ENCODE measurements at places on chromosomes 6 and 20.
A peak's percentile ranks its signal among the peaks of the same experiment; 100 is the strongest.

DNA sequence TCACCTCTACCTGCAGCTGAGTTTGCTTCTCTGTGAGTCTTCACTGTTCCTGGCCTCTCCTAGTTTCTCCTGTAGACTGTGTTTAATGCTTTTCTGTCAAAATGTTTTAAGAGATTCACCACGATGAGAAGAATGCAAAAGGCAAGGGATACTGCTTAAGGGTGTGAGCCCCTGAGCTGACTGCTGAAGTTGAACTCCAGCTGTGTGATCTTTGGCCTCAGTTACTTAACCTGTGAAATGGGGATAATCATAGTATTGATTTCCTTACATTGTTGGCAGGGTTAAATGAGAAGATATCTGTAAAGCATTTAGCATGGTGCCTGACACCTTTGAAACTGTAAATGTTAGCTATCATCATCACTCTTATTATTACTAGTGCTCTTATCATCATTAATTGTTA lies 230.2 kb upstream of the MYLIP start:
- no peak for DNase-seq

- no peak for DNase-seq
Observed at GRCh38 chr6:153956808-153957207, 82.2 kb upstream of the OPRM1 start.

- DNase-seq: no peak
Observed at GRCh38 chr20:10720565-10720964, 46.8 kb upstream of the JAG1 start.

- peak; percentile 9 for DNase-seq
Observed at GRCh38 chr6:143449714-143450452, 612 bp downstream of the ADAT2 start.

GRCh38 chr6:117444600-117444999 lies 18.9 kb upstream of the ROS1 start:
- DNase-seq: no peak

DNA sequence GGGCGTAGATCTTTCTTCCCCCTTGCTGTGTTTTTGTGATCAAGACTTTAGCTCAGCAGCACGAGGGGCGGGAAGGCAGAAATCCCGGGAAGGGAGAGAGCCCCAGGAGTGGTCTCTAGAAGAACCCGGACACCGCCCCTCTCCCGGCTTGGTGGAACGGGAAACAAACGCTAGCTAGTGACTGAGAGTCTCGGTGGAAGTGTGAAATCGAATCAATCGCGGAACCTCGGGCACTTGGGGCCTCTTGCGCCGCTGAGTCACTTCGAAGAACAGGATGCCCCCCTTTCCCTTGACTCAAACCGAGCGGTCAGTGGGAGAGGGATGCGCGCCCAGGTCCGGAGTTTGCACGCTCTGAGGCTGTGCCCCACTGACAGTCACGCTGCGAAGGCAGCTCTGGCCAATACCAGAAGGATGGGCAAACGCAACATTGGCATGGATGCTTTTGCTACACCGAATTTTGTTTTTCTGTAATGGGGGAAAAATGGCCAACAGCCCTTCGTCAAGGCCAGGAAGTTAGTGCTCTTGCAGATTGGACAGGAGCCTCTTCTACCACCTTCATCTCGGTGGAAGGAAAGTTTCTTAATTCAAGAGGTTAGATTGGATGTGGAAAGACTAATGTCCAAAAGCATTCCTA lies 1.6 kb upstream of the OLIG3 start:
- no peak for DNase-seq

DNA sequence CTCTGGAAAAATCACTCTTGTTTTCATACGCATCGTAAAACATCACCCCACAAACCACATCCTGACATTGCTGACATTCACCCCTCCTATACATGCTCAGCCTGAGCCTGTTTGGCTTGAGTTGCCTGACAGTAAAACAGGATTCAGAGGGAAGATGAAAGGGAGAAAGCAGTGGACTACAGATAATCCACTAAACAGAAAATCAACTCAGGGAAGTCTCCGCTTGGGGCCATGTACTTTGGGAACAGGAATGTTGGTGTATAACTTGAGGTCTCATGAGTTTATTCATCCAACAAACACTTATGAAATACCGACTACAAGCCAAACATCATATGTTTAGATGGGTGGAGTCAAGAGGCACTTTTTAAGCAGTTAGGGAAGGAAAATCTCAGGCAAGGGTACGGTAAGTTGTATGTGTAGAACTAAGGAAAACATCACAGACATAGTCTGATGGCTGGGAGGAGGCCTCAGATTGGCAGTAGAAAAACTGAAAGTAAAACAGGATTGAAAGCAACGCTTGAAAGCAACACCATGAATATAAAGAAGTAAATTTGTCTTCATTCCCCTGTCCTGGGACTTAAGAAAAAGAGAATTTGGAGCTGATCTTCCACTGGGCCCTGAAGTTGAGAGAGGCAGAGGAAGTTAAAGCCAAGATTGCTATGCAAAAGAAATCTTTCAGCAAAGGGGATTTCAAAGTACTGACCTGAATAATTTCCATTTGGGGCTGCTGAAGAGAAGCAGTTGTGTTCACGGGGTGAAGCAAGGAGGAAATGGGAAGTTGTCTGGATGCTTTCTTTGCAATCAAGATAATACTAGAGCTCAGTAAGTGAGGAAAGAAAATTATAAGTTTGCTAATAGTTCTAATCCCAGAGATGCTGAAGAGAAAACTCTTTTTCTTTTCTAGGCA lies 28.8 kb downstream of the PDE7B start:
- DNase-seq: peak; percentile 33

DNA sequence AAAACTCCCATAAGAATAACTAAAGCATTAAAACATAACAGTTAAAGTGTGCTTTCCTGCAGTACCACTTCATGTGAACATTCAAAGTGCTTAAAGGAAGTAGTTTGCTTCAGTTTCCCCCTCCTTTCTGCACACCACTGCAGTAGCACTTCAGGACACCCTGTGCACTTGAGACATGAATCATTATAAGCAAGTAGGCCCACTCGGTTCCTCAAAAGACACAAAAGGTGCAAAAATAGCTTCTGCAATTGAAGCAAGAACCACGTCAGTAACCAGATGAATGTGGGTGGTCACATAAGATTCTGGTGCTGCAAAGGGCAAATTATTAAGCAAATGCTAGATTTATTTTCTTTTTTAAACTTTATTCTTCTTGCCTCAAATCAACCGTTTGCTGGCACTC lies 160.6 kb downstream of the HIVEP2 start:
- DNase-seq: no peak

GRCh38 chr6:155223646-155224451 lies 40.0 kb upstream of the CLDN20 start:
- DNase-seq: peak; percentile 7

GRCh38 chr20:10329387-10330005 lies 104.5 kb downstream of the MKKS start:
- DNase-seq: no peak

DNA sequence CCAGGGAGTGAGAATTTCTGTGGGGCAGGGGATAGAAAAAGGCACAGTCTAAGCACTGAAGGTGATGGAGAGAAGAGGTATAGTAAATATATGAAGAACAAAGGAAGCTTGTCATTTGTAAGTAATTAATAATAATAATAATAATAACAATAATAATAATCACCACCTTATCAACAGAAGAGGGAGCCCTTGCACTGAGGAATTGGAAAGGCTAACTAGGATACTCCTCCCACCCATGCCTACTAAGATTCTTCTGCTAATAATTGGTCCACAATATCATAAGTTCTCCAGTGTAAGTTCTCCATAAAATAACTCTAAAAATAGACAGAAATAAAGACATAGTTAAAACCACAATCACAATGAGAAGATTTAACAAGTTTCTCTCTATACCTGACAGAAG lies 912 bp upstream of the OR12D3 start:
- no peak for DNase-seq

- no peak for DNase-seq
Observed at GRCh38 chr6:47478233-47479139, 897 bp downstream of the CD2AP start.

DNA sequence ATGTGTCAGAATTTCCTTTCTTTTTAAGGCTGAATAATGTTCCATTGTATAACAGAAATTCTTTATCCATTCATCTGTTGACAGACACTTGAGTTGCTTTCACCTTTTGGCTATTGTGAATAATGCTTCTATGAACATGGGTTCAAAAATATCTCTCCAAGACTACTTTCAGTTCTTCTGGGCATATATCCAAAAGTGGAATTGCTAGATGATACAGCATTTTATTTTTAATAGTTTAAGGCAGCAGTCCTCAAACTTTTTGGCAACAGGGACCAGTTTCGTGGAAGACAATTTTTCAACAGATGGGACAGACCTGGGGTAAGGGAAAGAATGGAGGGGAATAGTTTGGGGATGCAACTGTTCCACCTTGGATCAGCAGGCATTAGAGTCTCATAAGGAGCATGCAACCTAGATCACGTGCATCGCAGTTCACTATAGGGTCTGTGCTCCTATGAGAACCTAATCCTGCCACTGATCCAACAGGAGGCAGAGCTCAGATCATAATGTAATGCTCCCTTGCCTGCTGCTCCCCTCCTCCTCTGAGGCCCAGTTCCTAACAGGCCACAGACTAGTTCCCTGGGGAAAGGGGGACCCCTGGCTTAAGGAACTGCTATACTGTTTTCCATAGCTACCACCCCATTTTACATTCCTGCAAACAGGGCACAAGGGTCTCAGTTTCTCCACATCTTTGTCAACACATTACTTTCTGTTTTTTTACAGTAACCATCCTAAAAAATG lies 239.9 kb upstream of the RNF217 start:
- DNase-seq: no peak

DNA sequence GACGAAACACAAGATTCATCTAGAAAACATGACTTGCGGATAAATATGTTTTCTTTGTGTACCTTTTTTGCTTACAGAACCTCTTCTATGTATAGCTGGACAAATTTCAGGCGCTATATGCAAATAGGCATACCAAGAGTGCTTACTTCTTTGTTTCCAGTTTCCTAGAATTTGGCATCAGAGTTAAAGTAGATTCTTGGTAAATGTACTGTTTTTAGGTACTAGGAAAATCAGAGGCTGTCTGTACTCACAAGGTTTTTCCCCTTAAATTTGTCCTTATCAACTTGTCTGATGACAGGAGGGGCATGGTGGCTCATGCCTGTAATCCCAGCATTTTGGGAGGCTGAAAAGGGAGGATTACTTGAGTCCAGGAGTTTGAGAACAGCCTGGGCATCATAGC lies 124.9 kb upstream of the TMEM170B start:
- no peak for DNase-seq

DNA sequence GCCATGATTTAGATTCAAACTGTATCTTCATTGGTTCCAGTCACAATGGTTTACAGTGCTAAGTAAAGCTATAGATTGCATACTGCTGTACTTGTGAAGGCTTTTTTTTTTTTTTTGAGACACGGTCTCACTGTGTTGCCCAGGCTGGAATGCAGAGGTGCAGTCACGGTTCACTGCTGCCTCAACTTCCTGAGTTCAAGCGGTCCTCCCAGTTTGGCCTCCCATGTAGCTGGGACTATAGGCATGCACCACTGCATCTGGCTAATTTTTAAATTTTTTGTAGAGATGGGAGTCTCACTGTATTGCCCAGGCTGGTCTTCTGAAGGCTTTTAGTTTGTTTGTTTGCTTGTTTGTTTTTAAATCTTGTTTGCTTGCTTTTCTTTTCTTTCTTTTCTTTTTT lies 24.9 kb downstream of the ITCH start:
- no peak for DNase-seq

DNA sequence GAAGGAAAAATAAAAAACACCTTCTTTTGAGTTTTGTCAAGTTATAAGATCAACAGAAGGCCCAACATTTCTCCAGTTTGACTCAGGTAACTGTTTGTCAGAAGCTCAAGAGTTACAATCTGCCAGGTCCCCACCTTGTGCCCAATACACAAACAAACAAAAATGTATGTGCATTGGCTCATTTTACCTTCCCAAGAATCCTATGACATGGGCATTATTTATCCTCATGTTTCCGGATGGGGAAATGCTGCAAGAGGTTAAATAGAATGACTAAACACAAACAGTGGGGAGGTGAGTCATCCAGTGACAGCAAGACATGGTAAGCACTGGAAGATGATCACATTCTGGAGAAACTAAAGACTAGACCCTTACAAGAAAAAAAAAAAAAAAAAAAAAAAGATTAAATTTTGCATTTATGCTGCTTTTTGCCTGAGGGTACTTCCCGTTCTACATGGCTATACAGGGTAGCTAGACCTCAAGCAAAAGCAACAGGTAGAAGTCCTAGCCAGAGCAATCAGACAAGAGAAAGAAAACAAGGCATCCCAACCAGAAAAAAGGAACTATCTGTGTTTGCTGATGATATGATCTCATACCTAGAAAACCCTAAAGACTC lies 23.6 kb upstream of the ANKRD60 start:
- DNase-seq: no peak

DNA sequence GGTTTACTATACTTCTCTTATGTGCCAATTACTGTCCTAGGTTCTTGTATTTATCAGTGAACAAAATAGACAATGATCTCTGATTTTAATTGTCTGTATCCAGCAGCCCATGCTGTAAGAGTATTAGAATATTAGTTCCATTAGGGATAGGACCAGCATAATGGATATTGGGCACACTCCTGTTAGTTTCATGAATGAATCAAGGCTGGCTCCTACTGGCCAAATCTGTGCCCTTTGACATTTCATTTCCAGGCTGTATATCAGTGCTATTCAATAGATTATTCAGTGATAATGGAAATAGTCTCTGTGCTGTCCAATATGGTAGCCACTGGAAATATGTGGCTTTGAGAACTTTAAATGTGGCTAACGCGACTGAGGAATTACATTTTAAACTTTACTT lies 1007.9 kb upstream of the FLRT3 start:
- no peak for DNase-seq

DNA sequence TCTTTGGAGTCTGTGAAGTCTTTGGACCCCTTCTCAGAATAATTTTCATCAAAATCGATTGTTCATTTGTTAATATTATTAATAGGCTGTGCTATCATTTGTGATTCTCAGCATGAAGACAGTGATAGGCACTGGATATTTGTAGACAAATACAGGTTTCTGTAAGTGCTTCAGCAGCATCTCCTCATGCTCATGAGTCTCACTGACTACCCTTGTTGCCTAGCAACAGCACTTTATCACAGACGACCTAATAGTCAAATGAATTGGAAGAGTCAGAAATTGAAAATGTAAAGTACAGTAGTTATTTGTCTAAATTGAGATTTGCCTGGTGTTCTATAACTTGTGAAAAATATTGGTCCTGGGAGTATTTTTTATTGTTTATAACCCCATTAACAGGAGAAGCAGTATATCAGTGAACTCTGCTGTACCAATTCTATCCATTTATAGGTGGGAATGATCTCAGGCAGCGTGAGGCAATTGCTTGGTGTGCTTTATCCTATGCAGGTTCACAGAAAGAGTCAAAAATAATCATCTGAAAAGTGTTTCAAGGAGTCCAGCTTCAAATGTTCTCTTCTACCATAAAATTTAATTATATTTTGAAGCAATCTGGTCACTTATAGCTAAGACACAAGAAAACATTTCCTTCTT lies 684.6 kb downstream of the RFPL4B start:
- no peak for DNase-seq

GRCh38 chr6:6332811-6333244 lies 12.4 kb upstream of the F13A1 start:
- no peak for DNase-seq

GRCh38 chr20:2751347-2751877 lies 49.0 kb downstream of the CPXM1 start:
- DNase-seq: no peak

Data from activated gamma-delta T cell treated with anti-CD3 and anti-CD28 coated beads, Interleukin-2, amount 50 U/mL, for 16 hours (primary cell).